ENCODE measurements at places on chromosomes 1 and 21.

- no peak for DNase-seq
These were observed 13.9 kb downstream of the CACHD1 start for GRCh38 chr1:64483731-64484414.

GRCh38 chr1:14685078-14685477 is 86.6 kb downstream of the KAZN start:
- no peak for DNase-seq

DNA sequence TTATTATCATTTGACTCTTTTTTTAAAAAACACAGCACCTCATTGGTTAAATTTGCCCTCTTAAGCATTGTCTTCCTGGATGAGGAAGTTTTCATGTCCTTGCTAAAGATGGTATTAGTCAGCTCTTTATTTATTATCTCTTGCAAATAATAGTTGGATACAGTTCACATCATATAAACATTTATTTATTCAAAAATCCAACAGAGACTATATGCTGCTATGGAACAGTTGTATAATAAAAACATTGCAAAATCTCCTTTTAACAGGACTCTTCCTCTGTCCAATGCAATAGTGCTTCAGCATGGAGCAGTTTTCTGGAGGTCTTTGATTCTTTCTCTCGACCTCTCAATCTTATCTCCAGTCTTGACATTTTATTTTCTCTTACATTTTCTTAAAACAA is 49.5 kb upstream of the VCAM1 start:
- DNase-seq: no peak

- DNase-seq: no peak
These were observed 898 bp upstream of the PTGS2 start for GRCh38 chr1:186681121-186681520.

- DNase-seq: no peak
These were observed 51.4 kb upstream of the ACTRT2 start for GRCh38 chr1:2969845-2970291.

DNA sequence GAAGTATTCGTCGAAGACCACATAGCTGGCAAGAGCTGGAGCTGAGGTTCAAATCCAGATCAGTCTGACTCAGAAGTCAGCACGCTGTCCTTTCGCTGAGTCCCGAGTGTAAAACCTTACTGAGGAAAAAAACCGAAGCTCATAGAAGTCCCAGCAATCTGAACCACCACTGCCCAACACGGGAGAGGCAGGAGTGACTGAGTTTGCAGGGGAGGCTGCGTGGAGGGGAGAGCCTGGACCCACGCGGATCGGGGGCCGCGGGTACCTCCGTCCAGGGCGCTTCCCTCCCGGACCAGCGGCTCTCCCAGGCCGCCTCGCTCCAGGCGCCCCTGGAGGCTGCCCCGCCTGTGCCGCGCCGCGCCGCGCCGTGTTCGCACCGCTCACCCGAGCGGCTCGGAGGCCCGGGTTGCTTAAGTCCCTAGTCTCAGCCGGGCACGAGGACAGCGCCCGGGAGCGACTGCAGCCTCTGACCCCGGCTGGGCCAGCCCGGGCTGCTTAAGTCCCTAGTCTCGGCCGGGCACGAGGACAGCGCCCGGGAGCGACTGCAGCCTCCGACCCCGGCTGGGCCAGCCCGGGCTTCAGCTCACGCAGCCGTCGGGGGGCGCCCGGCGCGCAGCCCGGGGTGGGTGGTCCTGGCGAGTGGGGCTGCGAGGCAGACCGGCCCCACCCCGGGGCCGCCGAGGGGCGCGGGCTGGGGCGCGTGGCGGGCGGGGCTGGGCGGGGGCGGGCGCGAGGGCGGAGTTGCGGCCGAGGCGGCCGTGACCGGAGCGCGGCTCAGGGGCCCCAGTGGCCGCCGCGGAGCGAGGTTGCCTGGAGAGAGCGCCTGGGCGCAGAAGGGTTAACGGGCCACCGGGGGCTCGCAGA is at the start of gene ADAMTSL4:
Gene ADAMTSL4, plus strand, starts transcription at position 777 of the 864 bp plus-strand sequence. CDS start 2,881 bp downstream, outside the sequence.
- no peak for DNase-seq

GRCh38 chr1:204465546-204466415 is 28.8 kb downstream of the PIK3C2B start:
- DNase-seq: no peak

DNA sequence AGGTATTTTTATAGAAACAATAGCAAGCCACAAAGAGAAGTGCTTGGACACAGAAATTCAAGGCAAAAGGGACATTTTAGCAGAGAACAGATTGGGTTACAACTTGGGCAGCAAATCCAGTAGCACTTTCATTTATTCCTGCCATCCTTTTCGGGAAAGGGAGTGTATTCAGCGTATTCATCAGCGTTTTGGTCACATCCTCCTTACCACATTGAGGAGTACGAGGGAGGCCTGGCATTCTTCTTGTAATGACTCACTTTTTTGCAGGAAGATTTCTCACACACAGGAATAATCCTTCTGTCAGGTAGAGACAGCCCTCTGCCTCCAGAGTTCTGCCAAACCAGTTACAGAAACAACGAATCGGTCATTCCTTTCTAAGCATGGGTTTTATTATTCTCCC is 18.1 kb upstream of the FAM78B start:
- DNase-seq: no peak

- no peak for DNase-seq
These were observed 131.4 kb downstream of the MRPS6 start for GRCh38 chr21:34204481-34205439.

DNA sequence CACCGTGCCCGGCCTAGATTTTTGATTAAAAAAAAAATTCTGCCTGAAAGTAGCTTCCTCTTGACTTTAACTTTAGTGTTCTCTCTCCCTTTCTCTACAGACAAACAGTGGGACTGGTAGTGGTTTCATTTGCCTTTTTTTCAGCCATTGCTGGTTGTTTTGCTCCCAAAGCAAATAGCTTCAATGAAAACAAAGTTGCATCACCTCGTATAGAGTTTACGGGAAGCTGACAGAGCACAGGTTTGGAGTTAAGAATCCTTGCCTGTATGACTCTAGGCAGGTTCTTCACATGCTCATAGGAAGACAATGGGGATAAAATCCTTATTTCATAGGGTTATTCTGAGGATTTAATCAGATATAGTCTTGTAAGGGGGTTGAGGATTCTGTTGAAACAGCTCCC is 21.6 kb downstream of the AADACL4 start:
- no peak for DNase-seq

DNA sequence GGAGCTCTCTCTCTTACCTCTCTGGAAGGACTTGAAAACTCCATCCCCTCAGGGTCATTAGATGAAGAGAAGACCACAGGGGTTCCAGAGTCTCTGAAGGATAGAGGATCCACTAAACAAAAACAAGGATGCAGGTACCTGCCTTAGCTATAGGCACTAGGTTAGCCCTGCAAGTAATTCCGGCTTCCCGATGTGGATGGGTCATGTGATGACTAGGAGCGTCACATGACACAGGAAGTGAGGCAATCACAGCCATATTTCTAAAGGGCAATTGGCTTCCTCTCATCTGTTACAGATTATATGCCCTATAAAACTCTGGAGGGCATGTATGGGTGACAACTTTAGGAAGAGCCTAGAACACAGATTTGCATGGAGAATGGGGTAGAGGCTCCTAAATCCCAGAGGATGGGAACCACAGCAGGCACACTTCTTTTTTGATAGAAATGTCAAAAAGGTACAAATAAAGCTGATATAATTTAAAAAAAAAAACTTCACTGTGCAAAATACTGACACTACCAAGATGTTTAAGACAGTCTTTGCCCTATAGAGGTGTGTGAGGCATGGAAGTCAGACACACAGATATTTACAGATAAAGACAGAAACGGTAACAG is 14.1 kb downstream of the ENTREP3 start:
- peak; percentile 75 for DNase-seq

GRCh38 chr1:103541431-103541830 is 15.9 kb downstream of the RNPC3 start:
- DNase-seq: no peak

DNA sequence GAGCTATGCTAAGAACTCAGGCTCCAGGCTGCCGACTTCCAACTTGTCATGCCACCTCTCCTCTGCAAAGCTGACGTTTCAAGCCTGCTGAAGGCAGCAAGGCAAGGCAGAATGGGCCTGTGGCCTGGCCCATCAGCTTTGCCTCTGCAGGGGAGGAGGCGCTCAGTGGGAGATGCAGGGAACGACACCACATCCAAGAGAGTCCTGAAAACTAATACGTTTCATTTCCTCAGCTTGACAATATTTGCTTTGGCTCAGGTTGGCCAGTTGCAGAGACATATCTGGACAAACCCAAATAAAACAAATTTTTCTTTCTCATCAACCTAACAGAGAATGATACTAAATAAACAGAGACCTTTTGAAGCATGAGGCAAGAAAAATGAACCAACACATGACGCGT is 35.3 kb downstream of the BEND5 start:
- DNase-seq: no peak

GRCh38 chr1:192545896-192546521 is 29.6 kb upstream of the RGS1 start:
- DNase-seq: no peak

DNA sequence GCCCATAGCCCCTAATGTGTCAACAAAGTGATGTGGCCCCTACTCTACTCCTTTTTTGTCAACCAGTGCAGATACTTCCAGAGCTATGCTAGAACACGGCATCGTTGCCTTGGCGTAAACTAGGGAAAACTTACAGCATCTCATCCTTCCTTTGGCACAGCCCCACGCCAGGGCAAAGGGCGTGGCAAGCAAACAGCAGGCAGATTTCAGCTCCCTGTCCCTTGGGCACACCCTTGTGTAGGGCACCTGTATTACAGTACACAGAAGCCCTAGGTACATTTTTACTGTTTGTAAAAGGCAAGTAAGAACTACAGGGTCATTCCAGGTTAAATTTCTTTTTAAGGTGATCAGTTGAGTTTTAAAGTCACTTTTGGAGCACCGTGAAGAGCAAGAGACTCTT is 29.3 kb downstream of the PRDX6 start:
- no peak for DNase-seq

DNA sequence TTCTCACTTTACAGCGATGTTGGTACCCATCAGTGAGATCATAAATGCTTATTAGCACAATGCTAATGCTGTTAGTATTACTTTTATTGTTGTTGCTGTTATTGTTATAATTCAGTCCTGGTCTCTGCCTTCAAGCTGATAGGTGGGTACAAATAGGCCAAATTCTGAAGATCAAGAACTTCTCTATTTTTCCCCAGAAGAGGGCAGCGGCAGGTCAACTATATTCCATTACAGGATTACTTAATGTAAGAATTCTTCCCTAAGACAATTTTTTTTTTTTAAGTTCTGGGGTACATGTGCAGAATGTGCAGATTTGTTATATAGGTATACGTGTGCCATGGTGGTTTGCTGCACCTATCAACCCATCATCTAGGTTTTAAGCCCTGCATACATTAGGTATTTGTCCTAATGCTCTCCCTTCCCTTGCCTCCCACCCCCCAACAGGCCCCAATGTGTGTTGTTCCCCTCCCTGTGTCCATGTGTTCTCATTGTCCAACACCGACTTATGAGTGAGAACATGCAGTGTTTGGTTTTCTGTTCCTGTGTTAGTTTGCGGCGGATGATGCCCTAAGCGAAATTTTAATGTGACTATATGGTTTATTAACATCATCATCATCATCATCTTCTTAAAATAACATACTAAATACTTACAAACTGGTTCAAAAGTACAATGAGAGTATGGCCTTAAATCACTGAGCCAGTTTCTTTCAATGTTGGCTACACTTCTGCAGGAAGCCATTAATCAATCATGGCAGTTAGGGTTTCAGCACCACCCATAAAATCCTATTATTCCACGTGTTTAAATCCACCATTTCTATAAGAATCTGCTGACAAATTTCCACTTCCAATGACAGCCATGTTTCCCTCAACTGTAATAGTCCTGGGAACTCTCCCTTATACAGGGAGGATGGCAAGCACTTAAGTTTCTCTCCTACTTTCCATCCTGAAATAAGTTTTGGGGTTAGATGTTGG is 19.2 kb downstream of the SLC19A2 start:
- DNase-seq: no peak

DNA sequence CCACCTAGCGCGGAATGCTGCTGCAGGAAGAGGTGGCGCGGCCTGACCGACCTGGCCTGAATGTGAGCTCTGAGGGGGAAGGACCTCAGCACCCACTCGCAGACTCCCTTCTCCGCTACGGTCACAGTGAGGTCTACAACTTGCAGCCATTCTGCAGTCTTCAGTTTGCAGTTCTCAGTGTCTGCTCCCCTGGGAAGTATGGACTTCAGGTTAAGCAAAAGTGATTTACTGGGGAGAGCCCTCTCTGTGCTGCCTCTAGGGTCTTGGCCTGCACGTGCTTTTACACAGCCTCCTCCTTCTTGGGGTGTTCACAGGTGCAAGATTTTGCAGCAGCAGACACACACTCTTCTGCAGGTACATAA is 296.0 kb downstream of the OMA1 start:
- no peak for DNase-seq

Measured in BJ (cell line).